ENCODE measurements at places on chromosomes 6 and 20.

DNA sequence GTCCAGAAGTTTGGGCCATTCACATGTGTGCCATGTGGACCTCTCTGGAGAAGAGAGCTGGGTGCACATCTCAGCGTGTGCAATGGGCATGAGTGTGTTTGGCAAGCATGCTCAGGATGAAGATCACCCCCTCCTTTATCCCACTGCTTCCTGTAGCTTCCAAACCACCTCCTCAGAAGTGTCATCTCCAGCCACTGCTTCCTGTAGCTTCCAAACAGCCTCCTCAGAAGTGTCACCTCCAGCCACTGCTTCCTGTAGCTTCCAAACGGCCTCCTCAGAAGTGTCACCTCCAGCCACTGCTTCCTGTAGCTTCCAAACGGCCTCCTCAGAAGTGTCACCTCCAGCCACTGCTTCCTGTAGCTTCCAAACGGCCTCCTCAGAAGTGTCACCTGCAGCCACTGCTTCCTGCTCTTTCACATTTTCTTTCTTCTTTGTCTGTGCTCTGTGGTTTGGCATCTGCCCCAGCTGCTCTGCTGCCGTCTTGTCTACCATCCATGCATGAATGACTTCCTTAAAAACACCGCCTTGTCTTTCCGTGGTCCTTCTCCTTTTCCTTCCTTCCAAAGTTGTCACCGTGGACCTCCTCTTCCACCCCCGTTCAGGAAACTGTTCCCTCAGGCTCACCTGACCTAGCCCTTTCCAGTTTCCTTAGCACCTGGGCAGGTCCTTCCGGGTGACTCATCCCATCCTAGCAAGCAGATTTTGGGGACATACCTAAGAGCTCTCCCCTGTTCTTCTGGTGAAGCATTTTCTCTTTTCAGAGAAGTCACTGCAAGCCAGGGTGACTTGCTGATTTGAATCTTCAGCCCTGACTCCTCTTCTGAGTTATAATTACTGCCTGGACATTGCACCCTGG is 43.5 kb upstream of the TIAM2 start:
- no peak for DNase-seq

GRCh38 chr6:26158581-26159356 is 71.5 kb downstream of the HFE start:
- no peak for DNase-seq

DNA sequence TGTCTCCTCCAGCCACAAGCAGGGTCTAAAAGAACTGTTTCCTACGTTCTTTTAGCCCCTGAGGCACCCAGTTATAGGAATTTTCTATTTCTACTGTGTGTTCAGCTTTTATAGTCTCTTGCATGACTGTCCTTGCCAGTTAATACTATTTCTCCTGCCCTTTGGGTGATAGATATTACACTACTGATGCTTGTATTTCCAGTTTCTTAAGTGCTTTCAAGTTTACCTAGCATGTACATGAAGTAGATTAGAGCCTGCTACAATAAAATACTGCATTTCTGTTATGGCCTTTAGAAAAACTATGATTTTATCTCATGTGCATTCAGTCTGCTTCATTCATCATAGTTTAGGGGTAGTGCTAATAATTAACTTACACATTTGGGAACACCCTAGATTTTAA is 89.6 kb downstream of the FOXO3 start:
- no peak for DNase-seq

DNA sequence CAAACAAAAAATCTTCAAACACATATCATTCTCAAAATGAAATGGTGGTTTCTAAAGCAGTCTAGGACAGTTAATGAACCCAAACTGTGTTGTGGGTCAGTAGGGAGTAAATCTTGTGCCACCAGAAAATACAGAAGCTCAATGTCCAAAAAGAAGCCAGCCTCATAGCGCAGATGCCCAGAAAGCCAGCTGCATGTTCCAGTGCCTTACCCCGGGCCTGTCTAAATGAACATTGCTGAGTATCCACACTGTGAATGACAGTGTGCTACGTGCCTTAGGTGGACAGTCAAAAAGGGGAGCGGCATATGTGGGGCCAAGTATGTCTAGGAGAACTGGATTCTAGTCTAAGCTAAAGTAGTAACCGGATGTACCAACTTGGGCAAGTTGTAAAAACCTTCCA is 10.9 kb downstream of the FYN start:
- no peak for DNase-seq

GRCh38 chr6:2763345-2763841 is 1.8 kb upstream of the WRNIP1 start:
- no peak for DNase-seq

DNA sequence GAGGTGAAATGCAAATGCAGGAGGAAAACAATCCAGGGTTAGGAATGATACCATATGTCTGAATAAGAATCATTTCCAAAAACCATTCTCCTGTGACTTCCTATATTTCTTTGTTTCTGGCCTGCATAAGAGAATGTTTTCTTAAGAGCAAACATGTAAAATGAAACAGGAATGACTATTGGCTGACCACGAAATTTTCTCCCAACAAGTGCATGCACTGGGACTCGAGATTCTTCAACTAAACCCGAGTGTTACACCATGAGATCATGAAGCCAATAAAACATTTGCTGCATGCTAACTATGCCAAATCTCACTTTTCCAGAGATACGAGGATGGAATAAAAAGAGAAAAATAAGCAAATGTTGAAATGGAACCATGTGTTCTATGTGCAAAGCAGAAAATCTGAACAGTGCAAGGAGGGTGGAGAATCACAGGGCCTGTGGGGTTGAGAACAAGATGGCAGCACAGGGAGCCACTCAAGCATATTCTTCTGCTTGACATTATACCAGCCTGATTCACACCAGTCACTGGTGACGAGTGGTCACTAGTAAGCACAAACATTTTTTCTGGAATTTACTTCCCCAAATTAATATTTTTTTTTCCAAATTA is 212.2 kb upstream of the FOXA2 start:
- DNase-seq: no peak

DNA sequence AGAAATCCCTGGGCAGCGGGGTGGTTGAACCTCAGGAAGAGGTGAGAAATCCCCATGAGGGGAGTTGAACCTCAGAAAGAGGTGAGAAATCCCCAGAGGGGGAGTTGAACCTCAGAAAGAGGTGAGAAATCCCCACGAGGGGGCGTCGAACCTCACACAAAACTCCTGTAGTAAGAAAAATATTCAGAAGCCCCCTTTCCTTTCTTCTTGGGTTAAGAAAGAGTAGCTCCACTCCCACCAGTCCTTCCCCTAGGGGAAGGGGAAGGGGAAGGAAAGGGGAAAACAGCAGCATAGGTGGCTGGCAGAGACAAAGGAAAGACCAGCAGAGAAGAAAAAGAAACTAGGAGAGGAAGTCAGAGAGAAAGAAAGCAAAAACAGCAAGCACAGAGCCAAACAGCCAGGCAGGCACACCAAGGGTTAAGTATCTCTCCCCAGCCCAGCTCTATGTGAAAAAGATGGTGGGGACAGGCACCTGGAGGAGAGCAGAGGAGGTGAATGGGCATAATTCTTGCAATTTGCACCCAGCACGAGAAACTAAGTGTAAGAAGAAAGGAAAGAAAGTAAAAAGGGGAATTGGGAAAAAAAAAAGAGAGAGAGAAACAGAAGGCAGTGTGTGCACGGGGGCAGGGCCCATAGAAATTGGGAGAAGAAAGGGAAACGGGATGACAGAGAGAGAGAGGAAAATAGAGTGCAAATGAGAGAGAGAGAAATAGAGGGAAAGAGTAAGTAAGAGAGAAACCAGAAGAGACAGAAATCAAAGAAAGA is 88.2 kb downstream of the PLG start:
- no peak for DNase-seq

GRCh38 chr6:163180874-163181541 is 233.5 kb upstream of the QKI start:
- no peak for DNase-seq
